ENCODE measurements at places on chromosomes 3 and 15.

- H3K36me3 ChIP-seq = no peaks in the 10 kb centered on the region
- H3K4me3 ChIP-seq = no peak overlapping the region
- H3K4me1 ChIP-seq = no peaks in the 10 kb centered on the region
- no peaks in the 10 kb centered on the region for H3K27me3 ChIP-seq
- H3K27ac ChIP-seq = no peak overlapping the region
Measured at GRCh38 chr3:64900617-64901521, 213.1 kb upstream of the ADAMTS9 start.

GRCh38 chr15:77999486-77999885 is 78.0 kb downstream of the TBC1D2B start:
- H3K27ac ChIP-seq = no peak overlapping the region
- no peaks in the 10 kb centered on the region for H3K27me3 ChIP-seq
- no peak for DNase-seq
- no peaks in the 10 kb centered on the region for H3K4me1 ChIP-seq

DNA sequence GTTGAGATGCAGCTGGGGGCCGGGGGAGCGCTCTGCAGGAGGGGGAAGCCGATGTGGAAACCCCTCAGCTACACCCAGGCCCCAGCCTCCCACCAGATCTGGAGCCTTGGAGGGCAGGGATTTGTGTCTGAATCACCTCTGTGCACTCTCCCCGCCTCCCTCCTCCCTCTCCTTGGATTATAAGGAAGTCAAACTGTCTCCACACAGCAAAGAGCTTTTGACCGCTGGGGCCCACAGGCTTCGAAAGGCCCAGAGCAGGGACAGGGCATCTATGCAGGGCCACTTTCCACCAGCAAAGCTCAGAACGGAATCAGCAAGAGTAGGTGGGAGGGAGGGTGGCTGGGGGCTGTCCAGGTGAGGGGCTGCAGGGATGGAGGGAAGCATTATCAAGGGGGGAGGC is 68.9 kb downstream of the IQSEC1 start:
- no peaks in the 10 kb centered on the region for H3K27me3 ChIP-seq
- peak overlapping the region; percentile 88 for H3K27ac ChIP-seq
- H3K4me3 ChIP-seq = no peak overlapping the region
- DNase-seq = no peak

DNA sequence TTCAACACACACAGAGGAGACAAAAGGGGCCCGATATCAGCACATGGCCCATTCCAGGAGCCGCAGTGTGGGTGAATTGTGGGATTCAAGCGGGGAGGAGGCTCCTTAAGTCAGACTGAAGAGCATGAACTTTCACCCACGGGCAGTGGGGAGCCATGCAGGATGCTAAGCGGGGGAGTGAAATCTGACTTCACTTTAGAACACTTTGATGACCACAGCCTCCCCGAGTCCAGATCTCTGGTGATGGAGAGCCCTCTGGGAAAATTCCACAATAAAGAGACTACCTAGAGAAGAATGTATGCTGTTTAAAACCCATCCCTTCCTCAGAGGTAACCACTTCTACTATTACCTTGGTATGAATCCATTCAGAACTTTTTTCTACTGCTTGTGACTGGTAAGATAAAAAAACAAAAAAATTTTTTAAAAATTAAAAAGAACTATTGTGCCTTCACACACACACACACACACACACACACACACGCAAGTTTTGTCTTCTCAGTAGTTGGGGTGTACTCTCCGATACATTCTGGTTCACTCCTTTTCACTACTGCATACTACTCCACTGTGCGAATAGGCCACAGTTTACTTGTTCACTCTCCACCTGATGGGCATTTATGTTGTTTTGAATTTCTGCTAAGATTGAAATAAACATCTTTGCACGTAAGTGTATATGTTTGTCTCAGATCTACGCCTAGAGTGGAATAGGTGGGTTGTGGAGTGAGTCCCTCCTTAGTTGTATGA is 2.0 kb upstream of the H1-8 start:
- peaks cover 4% of the 10 kb centered on the region for H3K4me1 ChIP-seq
- no peak overlapping the region for H3K4me3 ChIP-seq
- peaks cover 5% of the 10 kb centered on the region for H3K27me3 ChIP-seq
- no peak overlapping the region for H3K27ac ChIP-seq
- DNase-seq = no peak

DNA sequence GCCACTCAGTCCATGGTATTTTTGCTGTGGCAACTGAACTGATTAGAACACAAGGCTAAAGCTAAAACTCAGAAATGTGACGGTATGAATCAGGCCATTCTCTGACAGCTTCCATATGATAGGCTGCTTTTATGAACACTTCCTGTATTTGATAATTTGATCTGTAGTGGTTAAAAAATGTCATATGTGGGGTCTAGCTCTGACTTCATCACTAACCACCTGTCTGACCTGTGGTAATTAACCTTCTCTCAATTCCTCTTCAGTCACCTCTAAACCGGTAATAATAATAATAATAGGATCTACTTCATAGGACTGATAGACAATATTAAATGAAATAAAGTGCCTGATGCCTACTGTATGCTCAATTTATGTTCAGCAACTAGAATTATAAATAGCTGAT is 223.2 kb downstream of the MBNL1 start:
- no peak for DNase-seq
- H3K4me1 ChIP-seq = peaks cover 4% of the 10 kb centered on the region

DNA sequence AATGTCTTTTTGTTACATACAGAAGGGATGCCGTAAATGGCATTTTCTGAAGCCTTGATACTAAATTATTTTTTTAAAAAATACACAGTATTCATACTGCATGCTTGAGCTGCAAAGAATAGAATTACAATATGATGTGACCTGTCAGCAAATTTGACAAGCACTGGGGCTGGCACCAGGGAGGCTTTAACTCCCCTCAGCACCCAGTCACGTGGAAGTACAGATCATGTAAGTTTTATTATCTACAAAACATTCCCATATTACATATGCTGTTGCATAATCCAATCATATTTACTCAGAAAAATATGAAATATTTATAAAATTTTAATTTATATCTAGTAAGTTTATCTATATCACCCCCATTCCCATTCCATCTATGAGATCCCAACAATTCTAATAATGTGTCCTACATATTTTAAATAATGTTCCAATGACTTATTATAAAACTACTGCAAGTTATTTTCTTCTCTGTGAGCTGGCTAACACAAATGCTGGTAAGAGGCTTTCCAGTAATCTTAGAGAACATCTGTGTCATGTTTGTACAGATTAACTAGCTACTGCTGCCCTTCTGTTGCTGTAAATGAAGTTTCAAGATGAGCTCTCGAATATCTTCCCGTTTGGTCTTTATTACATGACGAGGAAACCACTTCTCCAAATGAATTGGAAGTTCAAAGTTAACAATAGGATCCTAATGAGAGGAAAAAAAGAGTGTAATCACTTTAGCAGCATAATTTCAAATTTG is 5.2 kb upstream of the IMPG2 start:
- no peak overlapping the region for H3K4me3 ChIP-seq
- peaks cover 22% of the 10 kb centered on the region for H3K36me3 ChIP-seq
- no peaks in the 10 kb centered on the region for H3K4me1 ChIP-seq
- no peaks in the 10 kb centered on the region for H3K27me3 ChIP-seq
- H3K27ac ChIP-seq = no peak overlapping the region

GRCh38 chr3:64501298-64501906 is 186.4 kb downstream of the ADAMTS9 start:
- no peak overlapping the region for H3K4me3 ChIP-seq
- no peaks in the 10 kb centered on the region for H3K36me3 ChIP-seq
- H3K27ac ChIP-seq = no peak overlapping the region

DNA sequence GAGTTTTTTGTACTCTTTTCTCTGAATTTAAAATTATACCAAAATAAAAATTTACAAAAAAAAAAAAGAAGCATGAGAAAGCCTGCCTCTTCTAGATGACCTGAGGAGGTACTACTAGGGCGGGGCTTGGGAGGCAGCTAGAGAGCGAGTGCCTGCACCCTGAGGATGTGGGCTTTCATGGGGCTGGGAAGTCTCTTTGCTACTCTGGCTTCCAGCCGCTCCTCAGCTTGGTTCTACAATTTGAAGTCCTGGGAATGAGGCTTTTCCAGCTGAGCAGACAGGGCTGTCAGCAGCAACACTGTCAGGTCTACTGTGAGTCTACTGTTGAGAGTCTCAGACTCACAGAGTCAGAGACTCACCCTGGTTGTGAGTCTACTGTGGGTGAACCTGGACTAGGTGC is 8.2 kb upstream of the PSTPIP1 start:
- H3K27me3 ChIP-seq = no peaks in the 10 kb centered on the region
- peaks cover 16% of the 10 kb centered on the region for H3K4me1 ChIP-seq
- H3K36me3 ChIP-seq = no peaks in the 10 kb centered on the region
- no peak overlapping the region for H3K4me3 ChIP-seq
- H3K27ac ChIP-seq = no peak overlapping the region
- no peak for DNase-seq

DNA sequence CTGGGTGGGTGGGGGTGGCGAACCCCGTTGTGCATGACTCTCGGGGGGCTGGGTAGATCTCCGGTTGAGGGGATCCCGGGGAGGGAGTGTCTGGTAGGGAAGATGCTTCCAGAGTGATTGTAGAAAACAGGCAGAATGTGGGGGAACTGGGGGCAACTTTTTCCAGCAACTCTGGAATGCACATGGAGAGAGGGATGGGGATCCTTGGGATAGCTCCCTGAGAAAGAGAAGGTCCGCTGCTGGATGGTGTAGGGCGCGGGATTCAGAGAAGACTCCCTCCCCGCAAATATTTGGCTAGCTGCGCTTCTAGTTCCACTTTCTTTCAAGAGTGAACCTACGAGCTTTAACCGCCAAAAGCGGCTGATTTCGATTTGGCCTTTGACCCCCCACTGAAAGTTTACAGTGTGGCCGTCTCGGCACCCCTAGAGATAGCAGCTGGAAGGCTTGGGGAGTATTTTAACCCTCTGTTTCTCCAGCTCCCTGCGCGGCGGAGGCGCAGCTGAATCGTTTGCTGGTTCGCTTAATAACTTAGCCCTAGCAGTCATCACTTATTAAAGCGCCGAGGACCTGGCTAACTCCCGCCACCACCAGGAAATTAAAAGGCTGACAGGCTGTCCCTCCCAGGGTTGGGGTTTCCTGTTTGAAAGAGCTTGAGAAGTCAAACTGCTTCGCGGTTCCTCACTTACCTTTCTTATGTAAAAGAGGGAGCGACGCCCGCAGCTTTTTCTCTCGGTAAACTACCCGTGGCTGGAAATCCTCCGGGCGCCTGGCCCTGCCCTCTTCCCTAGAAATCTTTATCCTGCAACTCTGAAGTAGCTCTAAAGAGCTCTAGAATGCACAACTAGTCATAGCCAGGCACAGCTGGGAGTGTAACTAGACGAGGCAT is 1.2 kb downstream of the PHLDB2 start:
- DNase-seq = peak; percentile 53
- H3K4me3 ChIP-seq = peak overlapping the region; percentile 92
- peaks cover 14% of the 10 kb centered on the region for H3K27me3 ChIP-seq
- H3K27ac ChIP-seq = peak overlapping the region; percentile 78

Data from memory B cell (primary cell).